ENCODE measurements at places on chromosomes 5 and 9.

GRCh38 chr5:179901915-179902762 is 5.6 kb downstream of the TBC1D9B start:
- DNase-seq = no peak

GRCh38 chr5:179166171-179166885 is 106.2 kb downstream of the ZNF354C start:
- no peak for DNase-seq

DNA sequence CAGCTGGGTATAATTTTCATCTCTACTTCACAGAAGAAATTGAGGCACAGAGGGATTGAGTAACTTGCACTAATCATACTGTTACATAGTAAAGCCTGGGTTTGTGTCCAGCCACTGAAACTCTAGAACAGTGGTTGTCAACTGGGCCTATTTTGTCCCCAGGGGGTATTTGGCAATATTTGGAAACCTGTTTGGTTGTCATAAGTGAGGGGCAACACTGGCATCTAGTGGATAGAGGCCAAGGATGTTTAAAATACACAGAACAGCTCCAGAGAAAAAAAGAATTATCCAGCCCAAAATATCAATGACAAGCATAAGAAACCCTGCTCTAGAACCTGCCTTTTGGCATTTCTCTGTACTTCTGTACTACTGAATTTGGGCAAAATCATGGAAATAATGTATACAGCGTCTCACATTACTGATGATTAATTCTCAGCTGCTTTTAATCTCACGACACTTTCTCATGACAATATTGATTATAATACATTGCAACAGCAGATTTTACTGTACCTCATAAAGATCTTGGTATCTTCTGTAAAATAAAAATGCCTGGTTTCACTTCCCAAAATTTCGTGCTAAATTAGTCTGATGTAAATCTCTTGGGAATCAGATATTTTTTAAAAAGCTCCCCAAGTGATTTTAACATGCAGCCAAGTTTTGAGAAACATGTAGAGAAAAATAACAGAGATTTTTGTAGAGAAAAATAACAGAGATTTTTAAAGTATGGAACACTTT is 112.7 kb downstream of the RORB start:
- no peak for DNase-seq

GRCh38 chr9:99366621-99367020 is 144.5 kb downstream of the SEC61B start:
- DNase-seq = no peak

- peak; percentile 22 for DNase-seq
Observed at GRCh38 chr5:79963261-79964061, 27.6 kb downstream of the MTX3 start.

- peak; percentile 22 for DNase-seq
Observed at GRCh38 chr9:69818750-69819345, 1.8 kb upstream of the CFAP95 start.

- no peak for DNase-seq
Observed at GRCh38 chr5:36205329-36205728, 36.4 kb downstream of the NADK2 start.
